ENCODE measurements at places on chromosomes 2 and 18.

- no peak for DNase-seq
Observed at GRCh38 chr18:34890486-34891085, 150.6 kb upstream of the MAPRE2 start.

- no peak for DNase-seq
Observed at GRCh38 chr18:24995755-24996154, 356.2 kb downstream of the ZNF521 start.

DNA sequence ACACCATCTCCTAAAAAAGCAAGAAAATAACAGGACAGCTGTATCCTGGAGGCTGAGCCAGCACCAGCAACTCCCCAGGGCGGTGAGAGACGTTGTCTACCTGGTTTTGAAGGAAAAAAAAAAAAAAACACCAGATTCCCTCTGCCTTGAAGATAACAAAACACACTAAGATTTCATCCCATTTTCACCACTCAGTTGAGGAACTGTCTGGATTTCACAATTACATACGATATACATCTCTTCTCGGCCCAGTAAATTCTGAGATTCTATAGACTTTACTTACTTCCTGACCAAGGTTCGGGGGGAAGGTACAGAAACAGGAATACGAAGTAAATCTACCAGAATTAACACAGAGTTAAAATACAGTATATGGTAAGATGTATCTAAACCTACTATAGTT, 8.5 kb downstream of the ZNF516 start:
- DNase-seq, result no peak

- DNase-seq, result no peak
Observed at GRCh38 chr2:59530258-59530657, 1023.2 kb downstream of the BCL11A start.

- no peak for DNase-seq
Observed at GRCh38 chr2:224039770-224040440, 819 bp upstream of the SERPINE2 start.

- no peak for DNase-seq
Observed at GRCh38 chr2:184611361-184612085, 13.2 kb downstream of the ZNF804A start.

DNA sequence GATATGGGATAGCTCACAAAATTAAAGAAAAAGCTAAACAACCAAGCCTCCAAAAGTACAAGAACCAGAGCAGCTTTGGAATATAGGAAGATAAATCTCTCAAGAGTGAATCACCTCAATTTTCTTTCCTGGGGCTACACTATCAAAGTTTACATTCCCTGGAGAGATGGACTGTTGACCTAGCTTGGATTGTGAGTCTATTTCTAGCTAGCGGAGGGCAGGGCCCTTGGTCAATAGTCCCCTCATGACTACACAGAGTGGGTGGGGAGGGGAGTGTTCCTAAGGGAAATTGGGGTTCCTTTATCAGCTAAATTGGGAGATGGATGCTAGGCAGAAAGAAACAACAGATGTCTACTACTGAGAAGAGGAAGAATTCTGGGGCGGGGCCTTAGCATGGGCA, 29.9 kb upstream of the EIF2AK3 start:
- no peak for DNase-seq

GRCh38 chr2:172510088-172510487, 45.8 kb upstream of the PDK1 start:
- no peak for DNase-seq

DNA sequence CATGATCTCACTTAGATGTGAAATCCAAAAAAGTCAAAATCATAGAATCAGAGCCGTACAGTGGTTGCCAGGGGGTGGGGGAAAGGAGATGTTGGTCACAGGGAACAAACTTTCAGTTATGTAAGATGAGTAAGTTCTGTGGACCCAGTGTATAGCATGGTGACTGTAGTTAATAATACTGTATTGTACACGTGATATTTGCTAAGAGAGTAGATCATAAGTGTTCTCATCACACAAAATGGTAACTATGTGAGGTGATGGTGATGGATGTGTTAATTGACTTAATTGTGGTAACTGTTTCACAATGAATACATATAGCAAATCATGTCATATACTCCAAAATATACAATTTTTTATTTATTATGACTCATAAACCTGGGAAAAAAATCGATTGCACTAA, 202.1 kb upstream of the SMAD7 start:
- DNase-seq, result no peak

DNA sequence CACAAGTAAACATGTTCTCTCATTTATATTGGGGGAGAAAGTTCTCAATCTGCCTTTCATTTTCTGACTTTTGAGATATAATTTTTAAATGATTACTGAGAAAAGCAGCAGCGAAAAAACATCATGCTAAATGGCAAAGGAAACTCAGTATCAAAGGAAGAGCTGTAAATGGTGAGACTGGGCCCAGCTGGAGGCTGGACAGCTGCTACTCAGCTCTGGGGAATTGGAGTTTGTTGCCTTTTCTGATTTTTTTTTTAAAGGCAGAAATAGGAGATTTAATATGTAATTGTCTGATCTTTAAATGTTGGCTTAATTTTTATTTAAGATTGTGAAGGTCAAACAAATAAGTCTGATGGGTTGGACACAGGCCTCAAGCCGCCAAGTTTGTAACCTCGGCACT, 137.1 kb upstream of the TACR1 start:
- no peak for DNase-seq

DNA sequence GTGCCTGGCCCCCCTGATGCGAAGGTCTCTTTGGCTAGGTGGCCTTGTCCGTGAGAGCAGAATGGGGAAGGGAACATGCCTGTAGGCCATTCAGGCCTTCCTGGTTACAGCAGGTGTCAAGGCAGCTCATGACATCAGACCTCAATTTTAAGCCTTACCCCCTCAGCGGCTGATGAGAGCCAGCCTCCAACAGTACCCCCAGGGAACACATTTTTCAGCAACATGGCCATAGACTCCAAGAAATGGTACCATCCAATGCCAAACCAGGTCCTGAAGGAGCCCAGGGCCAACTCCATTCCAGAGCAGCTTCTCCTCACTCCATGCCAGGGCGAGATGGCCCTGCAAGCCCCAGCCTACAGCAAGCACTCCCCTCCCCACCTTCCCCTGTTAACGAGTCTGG, 199.2 kb downstream of the SMAD2 start:
- DNase-seq, result no peak

DNA sequence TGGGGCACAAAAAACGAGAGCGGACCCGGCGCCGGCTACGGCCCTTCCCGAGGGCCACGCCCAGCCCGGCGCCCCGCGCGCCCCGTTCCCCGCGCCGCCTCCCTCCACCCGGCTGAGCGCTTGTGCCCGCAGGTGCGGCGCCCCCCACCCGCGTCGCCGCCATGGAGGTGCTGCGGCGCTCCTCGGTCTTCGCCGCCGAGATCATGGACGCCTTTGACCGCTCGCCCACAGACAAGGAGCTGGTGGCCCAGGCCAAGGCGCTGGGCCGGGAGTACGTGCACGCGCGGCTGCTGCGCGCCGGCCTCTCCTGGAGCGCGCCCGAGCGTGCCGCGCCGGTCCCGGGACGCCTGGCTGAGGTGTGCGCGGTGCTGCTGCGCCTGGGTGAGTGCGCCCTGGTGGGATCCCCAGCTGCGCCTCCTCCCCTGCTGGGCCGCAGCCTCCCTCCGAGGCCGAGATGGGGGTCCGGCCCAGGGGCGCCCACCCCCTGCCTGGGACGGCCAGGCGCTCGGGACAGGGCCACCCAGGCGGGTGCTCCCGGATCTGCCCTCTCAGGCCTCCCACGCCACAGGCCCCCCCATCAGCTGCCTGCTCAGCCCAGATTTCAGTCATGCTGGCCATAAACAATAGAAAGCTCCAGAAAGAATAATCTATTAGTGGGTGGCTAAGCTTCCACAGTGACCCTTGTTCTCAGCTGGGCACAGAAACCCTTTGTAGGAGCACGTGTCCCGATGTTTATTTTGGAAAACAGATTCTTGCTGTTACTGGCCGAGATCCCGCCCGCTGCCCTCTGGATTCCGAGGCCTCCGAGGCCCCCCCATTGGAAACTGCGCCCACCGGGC, 997 bp downstream of the BOK start:
- peak; percentile 42 for DNase-seq

DNA sequence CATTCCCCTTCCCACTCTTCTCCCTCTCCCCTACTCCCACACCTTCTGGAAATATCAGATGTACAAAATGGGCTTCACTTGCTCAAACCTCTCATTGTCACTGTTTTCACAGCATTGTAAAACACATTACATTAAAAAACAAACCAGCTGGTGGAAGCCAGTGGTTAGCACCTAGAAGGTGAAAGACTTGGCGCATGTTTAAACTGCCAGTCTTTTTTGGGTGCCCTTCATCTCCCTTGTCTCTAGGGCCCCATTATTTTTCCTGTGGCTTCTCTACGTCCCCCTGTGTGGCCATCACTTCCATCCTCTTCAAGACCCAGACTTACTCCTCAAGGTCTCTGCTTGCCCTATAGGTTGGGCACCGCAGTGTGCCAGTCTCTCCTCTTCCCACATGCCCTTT, 34.9 kb downstream of the MGAT5 start:
- DNase-seq, result no peak

DNA sequence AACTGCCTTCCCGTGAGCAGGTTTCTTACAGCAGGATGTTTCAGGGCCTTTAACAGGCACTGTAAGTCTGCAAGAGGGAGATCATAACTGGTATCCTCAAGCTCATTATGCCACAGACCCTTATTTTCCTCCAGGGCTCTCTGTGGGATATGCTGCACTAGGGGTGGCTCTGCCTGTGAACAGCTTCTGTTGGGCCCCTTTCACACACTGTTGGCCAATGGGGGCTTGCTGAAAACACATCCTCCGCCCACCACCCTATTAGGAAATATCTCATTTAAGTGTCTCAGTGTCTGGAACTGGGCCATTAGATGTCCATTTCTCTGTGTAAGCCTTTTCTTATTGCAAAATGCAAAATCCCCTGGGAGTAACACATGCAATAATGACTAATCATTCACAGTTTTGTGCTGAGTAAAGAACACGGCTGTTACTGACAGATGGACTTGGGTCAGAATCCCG, 414.3 kb upstream of the HS6ST1 start:
- no peak for DNase-seq

GRCh38 chr2:6342273-6342920, 523.3 kb downstream of the CMPK2 start:
- no peak for DNase-seq

DNA sequence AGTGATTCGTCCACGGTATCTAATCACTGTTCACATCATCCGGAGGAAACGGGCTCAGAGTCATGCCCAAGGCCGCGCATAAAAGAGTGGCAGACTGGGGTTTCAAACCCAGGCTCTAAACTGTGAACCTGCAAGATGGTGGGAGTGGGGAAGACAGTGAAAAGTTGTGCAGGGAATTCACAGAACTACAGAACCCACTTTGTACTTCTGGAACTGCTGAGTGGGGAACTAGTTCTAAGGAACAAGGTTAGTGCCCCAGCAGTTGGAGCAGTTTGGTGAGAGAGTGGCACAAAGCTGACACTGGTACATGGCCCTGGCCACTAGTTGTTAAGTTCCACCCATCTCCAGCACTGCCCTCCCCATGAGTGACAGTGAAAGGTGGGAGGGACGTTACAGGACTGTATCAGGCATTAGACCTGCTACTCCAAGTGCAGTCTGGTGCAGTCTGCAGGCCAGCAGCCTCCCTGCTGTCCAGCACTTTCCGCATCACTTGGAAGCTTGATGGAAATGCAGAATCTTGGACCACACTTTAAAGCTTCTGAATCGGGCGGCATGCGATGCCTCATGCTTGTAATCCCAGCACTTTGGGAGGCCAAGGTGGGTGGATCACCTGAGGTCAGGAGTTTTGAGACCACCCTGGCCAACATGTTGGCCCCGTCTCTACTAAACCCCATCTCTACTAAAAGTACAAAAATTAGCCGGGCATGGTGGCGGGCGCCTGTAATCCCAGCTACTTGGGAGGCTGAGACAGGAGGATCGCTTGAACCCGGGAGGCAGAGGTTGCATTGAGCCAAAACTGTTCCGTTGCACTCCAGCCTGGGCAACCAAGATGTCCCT, 47.3 kb downstream of the C2orf42 start:
- DNase-seq, result peak; percentile 82

- DNase-seq, result peak; percentile 86
Observed at GRCh38 chr18:48667276-48668254, 128.7 kb downstream of the CTIF start.

DNA sequence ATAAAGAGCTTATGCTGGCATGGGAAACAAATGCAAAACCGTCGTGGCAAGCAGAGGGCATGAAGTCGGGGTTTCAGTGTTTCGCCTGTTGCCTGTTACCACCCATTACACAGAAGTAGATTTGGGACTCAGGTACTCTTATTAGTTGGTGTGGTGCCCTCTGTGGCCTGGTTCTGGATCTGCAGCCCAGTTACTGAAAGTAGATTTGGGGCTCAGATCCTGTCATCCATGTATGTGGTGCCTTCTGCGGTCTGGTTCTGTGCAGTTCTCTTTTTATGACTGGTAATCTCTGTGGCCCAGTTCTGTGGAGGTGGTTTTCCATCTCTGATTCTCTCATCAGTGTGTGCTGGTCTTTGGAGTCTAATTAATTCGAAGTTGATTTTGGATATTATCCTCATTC, 45.2 kb downstream of the ADNP2 start:
- DNase-seq, result peak; percentile 23

GRCh38 chr2:118250463-118250862, 162.2 kb downstream of the INSIG2 start:
- no peak for DNase-seq

DNA sequence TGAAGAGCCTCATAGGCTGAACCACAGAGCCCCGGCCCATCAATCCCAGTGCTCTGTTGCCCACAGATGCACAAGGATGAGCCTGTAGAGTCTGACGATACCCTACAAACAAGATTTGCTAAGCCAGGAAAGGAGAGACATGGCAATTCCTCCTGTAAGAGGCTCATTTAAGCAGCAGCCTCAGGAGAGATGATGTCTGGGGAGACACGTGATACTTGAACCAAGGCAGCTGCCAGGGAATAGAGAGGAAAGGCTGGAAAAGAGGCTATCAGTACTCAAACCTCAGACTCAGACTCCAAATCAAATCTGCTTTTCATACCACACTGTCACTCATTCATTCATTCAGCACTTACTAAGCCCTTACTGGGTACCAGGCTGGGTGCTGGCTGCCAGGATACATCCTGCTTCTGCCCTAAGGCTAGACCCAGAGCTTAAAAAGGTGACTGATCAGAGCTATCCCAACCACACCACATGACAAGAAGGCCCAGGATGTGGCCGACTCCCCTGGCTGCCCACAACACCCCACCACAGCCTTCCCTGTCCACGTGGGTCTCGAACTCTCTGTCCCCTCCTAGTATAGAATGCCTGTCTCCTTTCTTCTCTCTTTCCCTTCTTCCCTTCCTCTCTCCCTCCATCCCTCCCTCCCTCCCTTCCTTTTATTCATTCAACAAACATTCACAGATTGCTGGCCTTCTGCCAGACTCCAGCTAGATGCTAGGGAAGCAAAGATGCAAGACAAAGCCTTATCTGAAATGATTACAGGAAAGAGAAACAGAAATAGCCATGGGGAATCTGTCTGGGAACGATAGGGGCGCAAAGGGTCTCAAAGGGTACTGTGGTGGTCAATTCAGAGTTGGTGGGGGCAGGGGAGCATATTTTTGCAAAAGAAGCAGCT, 23.4 kb upstream of the KCNK3 start:
- DNase-seq, result no peak
